Gastroesophageal sphincter (tissue), 4 donors: ENCODE measurements at places on chromosomes 1 and 21.

GRCh38 chr1:234589064-234589800, 20.7 kb downstream of the IRF2BP2 start:
- no peak for ATAC-seq

DNA sequence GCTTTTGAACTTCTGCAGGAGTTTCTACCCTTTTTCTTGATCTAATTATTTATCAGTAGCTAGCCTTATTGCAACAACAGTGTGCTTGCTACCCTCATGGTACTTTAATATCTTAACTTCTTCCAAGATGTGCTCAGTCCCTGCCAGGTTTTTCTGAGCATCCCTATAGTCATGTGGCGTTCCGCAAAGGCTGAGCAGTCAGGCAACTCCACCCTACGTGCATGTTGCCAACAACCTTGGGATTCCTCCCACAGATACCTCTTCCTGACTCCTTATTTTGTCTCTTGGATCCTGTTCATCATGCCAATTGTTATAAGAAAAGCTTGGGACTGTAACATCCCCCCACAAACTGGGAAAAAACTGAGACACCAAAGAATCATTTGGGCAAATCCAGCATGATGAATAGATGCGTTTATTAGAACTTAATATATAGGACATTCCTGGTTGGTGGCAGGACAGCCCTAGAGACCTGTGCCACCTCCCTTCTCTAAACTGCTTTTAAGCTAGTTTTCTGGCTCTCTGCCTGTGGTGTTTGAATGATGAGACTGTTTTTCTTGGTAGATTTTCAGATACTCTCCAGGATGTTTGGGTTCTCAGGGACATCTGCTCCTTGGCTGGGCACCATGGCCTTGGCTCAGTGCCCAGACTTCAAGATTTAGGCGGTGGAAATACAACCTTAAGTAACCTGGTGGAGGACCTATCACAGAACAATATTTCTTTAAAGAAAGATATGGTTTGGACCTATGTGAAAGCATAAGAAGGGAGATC, 27.1 kb upstream of the KCTD3 start:
- no peak for ATAC-seq

- ATAC-seq = peak; percentile 57
Observed at GRCh38 chr1:19800076-19800804, 524 bp upstream of the TMCO4 start.

DNA sequence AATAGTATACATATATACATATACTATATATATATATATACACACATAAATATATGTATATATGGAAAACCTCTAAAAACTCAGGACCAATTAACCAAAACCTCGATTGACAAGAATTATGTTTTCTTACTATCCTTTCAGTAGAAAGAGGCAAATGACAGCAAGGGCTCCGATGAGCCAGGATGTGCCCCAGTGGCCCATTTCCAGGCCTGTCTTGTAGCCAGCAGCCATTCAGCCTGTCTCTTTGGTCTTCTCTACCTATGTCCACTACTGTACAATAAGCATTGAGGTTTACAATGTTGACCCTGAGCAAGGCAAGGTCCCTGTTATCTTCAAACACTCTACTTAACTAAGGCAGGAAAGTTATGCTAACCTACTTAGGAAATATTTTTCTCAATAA, 9.8 kb downstream of the KCNA2 start:
- no peak for ATAC-seq

DNA sequence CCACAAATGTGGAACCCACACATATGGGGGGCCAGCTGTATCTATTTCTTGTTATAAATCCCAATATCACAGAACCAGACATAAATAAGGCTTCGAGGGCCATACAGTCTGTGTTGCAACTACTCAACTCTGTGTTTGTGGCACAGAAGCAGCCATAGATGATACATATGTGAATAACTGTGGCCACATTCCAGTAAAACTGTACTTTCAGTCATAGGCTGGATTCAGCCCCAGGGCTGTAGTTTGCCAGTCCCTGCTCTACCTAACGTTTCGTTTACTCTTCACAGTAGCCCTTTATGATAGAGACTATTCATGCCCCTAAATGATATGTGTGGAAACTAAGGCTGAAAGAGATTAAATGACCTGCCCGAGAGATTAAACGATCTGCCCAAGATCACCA, 48.7 kb downstream of the FHAD1 start:
- ATAC-seq = no peak

DNA sequence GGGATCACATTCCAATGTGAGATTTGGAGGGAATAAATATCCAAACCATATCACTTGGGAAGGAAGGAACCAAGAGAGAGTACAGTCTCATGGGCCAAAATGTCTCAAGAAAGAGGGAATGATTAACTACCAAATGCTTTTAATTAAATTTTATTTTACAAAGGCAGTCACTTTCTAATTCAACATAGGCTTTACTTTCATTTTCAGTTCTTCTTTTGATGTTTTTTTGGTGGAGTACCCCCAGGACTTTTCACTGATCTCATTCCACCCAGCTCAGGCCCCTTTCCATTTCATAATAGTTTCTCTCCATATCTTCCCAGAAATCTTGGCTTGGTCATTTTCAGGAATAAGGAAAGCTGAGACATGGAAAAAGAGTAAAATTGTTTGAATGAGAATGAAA, 5.1 kb upstream of the SLAMF7 start:
- no peak for ATAC-seq

DNA sequence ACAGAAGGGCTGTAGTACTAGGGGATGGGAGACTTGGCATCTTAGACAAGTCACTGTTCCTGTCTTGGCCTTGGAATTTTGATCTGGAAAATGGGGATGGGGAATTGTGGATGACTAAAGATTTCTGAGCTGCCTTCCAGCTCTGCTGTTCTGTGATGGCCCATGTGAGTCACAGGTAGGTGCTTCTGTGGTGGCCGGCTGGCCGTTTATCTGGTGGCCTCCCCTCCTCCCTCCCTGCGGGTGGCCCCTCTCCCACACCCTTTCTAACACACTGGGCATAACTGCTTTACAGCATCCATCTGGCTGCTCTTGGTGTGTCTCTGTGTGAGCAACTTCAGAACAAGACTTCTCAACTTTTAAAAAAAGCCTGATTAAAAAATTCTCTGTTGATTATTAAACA, 35.9 kb downstream of the KCNA2 start:
- ATAC-seq = no peak

DNA sequence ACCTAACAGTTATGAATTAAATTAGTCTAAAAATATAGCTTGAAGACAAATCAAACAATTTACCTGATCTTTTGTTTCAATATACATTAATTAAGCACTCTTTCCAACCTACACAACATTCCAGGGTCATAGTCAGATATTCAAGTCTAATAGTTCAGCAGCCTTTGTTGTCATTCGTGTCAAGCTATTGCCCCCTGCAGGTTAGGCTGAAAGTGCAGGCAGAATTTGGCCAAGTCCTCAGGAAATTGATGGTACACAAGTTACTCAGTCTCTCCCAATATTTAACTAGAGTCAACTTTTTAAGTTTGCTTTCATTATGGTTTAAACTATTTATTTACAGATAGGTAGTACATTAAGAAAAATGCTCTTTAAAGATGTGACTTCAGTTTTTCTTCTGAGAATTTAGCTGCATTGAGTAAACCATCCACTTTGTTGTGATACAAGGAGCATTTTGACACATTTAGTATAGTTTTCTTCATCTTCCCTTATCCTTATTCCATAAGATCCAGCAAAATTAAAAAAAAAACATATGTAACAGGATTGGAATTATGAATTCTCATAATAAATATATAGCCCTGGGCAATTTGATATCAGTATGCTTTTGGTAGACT, 130.3 kb upstream of the DPYD start:
- no peak for ATAC-seq

DNA sequence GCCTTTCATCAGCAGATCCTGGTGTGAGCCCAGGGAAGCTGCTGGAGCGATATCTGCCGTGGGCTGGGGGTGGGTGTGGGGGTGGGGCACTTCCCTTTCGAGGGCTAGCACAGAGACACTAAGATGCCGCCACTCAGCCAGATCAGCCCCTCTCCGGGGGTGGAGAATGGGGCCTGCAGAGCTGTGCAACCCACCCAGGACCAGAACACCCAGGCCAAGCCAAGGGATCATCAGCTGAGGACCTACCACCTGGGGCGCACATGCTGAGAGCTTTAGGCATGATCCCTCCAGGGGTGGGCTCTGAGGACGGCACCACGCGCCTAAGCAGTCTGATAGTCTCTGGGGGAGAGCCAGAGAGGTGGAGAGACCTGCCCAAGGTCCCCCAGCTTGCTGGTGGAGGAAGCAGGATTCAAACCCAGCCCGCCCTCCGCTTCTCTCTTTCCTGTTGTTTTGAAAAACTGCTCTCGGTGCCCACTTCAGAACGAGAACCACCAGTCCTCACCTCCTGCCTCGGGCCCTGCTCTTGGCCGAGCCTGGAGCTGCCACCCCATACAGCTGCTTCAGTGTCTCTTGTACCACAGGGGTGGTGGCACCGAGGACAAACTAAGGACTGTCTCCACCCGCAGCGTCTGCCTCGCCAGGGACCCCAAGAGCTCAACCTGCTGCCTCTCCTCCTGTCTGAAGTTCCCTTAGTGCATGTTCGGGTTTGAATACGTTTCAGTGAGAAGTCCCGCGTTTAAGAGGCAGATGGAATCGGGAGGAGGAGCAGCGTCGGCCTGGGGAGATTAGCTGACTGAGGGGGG, 39.7 kb upstream of the RUNX3 start:
- ATAC-seq = no peak

GRCh38 chr1:62370594-62370993, 51.4 kb upstream of the KANK4 start:
- no peak for ATAC-seq

DNA sequence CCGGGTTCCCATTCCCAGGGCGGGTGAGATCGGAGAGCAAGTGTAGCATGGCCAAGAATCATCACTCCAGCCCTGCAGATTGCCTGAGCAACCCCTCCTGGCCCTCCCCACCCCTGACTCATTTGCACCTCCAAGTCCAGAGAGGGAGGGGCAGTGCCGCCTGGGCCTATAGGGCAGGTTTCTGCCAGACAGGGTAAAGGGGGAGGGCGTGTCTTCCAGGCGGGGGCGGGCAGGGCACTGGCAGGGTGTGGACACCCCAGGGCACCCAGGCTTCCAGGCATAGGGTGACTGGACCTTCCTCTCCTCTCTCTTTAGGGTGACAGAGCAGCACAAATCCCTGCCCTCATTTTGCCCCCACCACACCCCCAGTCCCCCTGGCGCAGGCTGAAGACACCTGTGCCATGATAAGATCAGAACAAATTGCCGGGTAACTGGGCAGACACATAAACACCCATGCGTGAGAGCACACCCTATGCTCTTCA, 3.2 kb upstream of the CRYBG2 start:
- ATAC-seq = no peak

GRCh38 chr1:61318319-61319125, 236.2 kb downstream of the NFIA start:
- ATAC-seq = peak; percentile 94

DNA sequence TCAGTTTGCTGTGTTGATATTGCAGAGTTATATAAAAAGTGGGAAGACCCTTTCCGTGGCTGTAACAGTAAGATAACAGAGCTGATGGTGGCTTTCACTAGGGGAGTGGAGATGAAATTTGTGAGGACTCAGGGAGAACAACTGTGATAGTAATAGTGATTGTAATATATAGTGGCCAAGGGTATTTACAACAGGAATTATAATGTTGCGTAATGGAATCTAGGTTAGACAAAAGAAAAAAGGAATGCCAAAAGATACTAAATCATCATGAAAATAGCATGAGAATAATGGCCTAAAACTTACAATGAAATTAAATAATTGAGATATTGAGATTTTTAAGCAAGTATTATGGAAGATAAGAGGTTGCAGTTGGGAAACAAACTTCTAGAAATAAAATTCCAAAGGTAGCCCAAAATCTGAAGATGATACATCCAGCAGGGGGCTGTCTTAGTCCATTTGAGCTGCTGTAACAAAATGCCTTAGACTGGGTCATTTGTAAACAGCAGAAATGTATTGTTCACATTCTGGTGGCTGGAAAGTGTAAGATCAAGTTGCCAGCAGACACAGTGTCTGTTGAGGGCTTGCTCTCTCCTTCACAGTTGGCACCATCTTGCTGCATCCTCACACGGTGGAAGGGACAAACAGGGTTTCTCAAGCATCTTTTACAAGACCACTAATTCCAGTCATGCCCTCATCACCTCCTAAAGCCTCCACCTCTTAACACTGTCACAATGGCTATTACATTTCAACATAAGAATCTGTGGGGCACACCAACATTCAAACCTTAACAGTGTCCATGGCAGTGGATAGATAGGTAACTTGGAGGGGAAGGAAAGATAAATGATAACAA, 711.2 kb downstream of the MRPL39 start:
- no peak for ATAC-seq

- ATAC-seq = no peak
Observed at GRCh38 chr1:37410105-37410504, 64.3 kb upstream of the ZC3H12A start.

GRCh38 chr1:204814166-204814884, 56.3 kb upstream of the NFASC start:
- ATAC-seq = no peak

GRCh38 chr1:3402258-3403010, 52.0 kb upstream of the ARHGEF16 start:
- no peak for ATAC-seq

DNA sequence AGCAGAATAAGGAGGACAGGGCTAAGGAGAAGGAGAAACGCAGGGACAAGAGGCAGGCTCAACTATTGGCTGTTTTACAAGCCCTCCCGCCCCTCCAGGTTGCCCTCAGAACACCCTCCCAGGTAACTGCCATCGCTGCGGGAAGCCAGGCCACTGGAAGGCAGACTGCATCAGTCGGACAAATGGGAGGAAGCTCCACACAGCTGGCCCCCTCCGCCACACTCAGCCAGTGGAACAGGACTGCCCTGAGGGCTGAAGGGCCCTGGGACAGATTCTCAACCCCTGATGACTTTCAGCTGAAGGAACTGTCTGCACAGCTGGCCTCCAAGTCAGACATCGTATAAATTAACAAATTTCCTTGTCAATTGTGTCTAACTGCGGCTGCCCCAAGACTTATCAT, 21.8 kb downstream of the LRRC3 start:
- ATAC-seq = no peak
